DMS153 (cell line): ENCODE measurements at places on chromosomes 4 and X.

DNA sequence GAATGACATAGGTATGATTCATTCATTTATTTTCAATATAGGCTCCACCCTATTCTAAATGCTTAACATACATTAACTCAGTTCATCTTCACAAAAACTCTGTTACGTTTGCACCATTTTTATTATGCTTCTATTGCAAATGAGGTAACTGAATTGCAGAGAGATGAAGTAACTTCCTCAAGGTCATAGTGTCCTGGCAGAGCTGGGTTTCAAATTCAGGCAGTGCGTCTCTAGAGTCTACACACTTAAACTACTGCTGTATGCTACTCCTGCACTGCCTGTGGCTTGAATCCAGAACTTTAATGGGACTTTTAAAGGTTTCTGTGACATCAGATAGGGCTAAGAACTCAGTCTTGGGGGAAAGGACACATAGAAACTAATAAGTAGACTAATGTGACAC lies 413.4 kb downstream of the UBE2NL start:
- no peak for DNase-seq

- no peak for DNase-seq
Measured at GRCh38 chr4:92969650-92970379, 666.0 kb downstream of the GRID2 start.

DNA sequence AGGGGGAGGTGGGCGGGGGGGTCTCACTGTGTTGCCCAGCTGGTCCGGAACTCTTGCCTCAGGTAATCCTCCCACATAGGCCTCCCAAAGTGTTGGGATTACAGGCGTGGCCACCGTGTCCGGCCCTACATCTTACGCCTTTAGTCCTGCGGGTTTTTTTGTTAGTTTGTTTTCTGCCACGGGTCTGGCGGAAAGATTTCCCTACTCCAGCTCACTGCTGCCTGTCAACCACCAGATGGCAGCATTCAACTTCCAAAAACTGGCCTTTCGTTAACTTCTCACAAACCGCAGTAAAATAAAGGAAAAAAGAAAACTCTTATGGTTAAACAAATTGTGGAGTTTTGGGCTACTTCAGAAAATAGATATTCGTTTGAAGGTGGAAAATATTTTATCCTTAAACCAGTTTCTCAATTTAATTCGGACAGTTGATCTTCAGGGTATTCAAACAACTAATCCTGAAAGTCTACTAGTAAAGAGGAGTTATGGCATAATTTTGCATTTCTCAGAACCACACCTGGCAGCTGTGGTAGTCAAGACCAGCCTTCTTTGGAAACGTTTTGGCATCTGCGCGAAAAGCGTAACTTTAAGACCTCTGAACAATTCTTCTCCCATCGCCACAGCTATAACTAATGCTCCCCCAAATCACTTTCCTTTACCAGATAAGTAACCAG lies 41.1 kb downstream of the LUZP4 start:
- peak; percentile 9 for DNase-seq

- DNase-seq = no peak
Measured at GRCh38 chr4:98838977-98839618, 89.8 kb downstream of the EIF4E start.

DNA sequence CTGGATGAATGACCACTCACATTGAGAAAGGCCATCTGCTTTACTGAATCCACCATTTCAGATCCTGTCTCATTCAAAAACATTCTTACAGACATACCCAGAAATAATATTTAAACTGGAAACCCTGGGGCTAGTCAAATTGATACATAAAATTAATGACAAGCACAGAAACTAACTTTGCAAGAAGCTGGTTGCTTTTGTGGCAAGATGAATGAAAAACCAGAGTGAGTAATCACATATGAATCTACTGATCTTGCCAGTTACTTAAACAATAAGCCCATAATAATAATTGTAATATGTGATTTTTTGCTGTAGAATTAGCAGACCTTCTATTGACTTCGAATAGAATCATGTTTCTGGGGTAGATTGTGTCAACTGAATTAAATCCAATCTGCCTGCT lies 235.1 kb downstream of the PPARGC1A start:
- no peak for DNase-seq

GRCh38 chrX:7147413-7147977 lies at the start of gene STS:
STS (plus strand) TSS chrX:7147712; CDS start chrX:7253200, 105,488 bp downstream.
- no peak for DNase-seq

- no peak for DNase-seq
Measured at GRCh38 chrX:28022371-28022770, 41.1 kb upstream of the DCAF8L1 start.

DNA sequence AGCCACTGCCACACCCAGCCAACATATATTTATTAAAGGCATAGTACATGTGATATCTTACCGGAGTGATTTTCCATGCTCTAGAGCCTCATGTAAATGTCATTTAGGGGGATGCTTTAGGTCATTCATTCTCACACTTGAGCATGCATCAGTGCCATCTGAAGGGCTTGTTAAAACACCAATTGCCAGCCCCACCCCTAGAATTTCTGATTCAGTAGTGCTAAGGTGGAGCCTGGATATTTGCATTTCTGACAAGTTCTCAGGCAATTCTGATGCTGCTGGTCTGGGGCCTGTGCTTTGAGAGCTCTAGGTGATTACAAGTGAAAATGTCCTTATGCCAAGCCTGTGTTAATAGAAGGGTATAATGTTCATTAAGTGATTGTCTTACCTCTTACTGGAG lies 107.7 kb downstream of the PHEX start:
- peak; percentile 21 for DNase-seq

DNA sequence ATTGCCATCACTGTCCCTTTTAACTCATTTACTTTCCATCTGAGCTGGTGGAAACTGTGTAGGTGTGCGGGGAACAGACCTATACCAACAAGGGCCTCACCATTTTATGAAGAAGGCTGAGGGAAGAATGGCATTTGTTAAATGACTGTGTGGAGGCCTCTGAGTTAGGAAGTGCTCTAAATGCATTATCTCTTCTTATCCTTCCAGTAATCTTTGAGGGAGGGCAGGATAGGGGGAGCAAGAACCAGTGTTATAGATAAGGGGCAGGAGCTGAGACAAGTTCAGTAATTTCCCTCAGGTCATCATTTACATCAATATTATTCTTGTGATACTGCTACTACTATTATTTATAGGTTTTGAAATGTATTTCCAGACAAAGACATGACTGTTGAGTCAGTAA lies 122.4 kb upstream of the PDLIM3 start:
- DNase-seq = no peak

GRCh38 chr4:537436-538264 lies 38.4 kb downstream of the TMEM271 start:
- no peak for DNase-seq

GRCh38 chrX:41478381-41478911 lies 31.3 kb downstream of the NYX start:
- no peak for DNase-seq

DNA sequence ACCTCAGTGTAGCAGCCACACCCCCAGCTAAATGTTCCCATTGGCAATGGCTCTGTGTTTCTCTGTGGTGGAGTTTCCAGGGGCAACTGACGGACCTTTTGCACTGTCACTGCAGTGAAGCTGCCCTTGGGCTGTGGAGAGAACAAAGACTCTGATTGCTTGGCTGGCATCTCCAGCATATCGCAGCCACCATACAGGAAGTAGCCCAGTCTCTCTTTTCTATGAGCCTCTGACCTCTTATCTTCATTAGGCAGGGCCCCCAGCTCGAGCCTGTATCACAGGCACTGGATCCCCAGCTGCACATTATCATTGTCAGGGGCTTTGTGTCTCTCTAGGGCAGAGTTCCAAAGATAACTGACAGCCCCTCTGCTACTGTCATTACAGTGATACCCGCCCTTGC lies 483.5 kb downstream of the ARAP2 start:
- DNase-seq = no peak
